ENCODE measurements at places on chromosomes 4 and X.

DNA sequence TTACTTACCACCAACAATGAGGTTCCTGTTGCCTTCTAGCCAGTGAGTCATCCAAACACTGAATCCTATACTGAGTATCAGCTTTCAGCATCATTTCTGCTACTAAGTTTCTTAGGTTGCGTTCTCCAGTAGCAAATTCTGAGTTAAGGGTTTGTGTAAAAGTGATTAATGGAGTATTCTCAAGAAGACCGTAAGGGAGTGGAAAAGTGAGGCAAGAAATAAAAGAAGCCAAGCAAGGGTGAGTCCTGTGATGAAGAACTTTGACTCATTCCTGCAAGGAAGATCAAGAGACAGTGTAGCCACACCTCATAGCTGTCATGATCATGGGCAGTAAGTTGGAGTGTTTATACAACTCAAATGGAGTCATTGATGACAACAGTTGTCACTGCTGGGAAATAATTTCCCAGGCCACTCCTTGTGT lies 446.2 kb downstream of the RAPGEF2 start:
- DNase-seq = no peak

- no peak for DNase-seq
Observed at GRCh38 chr4:42293967-42294813, 103.1 kb upstream of the SHISA3 start.

DNA sequence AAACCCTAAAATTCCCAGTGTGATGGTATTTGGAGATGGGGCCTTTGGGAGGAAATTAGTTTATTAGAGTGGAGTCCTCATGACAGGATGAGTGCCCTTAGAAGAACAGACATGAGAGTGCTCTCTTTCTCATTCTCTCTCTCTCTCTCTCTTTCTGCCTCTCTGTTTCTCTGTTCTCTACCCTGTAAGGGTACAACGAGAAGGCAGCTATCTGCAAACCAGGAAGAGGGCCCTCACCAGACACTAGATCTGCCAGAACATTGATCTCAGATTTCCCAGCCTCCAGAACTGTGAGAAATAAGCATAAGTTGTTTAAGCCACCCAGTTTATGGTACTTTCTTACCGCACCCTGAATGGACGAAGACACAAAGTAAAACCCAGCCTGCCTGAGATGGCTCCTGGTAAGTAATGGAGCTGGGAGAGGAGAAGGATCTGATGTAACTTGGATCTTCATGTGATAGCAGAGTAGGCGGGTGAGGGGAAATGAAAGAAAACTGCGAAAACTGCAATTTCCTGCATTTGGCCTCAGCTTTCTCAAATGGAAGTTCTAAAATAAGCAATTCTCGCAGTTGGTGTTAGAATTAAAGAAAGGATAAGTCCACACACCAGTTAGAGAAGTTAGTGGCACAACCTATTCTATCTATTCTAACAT lies 8.7 kb upstream of the CDS1 start:
- no peak for DNase-seq

- no peak for DNase-seq
Observed at GRCh38 chr4:62627671-62628070, 1427.5 kb downstream of the ADGRL3 start.

DNA sequence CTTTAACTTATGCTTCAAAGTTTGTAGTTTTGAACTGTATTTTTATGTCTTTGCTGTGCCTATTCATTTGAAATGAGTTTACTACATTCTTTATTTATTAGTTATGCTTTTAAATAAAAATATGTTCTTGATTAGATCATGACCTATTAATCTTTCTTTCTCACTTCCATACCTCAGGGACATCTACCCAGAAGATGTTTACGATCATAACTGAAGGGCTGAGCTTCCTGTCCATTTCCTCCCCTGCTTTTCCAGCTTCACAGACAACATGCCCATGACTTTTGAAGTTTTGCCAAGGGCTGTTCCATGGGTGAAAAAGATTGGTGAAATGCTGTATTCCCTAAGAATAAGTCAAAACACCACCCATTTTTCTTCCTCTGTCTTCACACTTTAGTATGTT lies 99.7 kb upstream of the DDIT4L start:
- no peak for DNase-seq

DNA sequence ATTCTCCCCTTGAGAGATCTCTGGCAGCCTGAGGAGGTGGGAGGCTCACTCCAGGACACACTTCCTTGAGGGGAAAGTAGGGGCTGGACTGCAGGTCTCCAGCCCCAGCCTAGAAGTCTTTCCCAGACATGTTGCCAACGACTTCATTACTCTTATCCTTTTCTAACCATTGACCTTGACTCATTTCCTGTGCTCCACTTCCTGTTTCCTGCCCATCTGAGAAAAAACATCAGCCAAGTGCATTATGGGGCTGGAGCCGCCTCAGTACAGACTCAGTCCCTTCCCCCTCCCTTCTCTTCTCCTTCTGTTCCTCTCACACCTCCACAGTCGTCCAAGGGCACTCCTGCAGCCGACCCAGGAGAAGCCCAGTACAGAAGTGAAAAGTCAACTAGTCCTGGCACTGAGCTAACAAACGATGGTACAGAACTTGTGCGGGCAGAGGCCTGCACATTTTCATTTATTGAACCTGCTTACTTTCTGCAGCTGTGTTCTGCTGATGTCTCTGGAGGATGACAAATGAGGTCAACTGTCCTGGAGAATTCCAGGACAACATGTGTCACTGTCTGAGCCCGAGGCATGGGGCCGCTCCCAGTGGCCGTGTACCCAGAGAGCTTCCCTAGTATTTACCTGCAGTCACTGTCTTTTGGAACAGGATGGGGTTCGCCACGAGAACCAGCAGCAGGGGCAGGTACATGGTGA lies 20.1 kb downstream of the GPR143 start:
- no peak for DNase-seq

DNA sequence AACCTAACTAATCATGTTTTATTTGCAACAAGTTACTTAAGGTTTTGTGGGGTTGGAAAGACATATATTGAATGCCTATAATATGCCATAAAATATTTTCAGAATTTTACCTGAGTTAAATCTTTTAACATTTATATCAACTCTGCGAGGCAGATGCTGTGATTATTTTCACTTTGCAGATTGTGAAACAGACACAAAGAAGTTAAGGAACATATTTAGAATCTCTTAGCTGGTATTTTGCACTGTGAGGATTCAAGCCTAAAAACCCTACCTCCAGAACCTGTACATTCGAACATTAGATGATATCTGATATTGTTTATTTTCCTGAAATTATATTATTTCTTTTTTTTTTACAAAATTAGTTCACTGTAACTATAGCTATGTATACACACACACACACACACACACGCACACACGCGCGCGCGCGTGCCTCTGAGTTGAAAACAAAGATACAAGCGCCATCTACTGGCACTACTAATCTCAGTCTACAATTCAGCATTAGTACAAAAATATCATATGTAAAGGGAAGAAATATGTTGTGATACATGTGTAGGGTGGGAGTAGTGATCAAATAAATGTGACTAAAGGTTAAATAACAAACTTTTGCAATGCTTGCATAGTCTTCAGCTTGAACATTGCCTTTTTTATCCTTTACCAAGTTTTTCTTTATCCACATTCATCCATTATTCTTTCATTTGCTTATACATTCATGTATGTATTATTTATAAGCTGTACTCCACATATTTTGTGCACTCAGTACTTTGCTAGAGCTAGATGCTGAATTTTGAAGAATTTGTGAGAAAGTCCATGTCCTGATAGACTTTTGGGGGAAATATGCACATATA lies 61.5 kb downstream of the ANXA10 start:
- peak; percentile 39 for DNase-seq

GRCh38 chrX:3379111-3379510 lies 32.7 kb upstream of the MXRA5 start:
- DNase-seq = no peak

DNA sequence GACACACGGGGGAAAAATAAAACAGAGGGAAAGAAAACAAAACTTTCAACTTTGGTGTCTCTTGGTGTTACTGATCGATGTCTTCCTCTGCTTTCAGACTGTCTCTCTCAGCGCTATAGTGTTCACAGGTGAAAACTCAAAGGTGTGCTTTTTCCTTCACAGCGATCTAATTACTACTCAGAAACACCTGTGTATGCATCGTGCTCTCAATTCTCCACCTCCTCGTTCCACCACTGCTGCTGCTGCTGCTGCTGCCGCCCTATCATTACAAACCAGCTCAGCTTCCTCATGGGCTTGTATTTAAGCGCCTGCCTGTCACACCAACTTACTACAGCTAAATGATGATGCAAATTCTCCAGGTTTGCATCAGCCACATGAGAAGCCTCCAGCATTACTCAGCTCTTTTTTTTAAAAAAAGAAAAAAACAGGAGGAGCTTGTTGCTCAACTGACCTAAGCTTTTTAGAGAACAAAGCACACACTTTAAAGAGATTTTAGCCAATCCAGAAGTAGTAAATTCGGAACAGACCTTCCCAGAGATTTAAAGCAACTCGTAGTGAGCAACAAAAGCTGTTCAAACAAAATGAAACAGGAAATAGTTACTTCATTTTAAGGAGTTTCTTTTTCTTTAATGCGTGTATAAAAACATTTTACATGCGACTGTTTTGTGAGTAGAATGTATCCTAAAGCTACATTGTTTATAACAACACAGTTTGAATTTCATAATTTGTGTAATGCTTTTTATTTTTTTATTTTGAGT lies at the start of gene SLC7A11:
TSS of gene SLC7A11 (minus strand) at position 274 of the 758 bp plus-strand sequence. CDS start 280 bp downstream, outside the sequence.
- no peak for DNase-seq

- no peak for DNase-seq
Observed at GRCh38 chr4:122246551-122246950, 94.4 kb downstream of the BLTP1 start.

DNA sequence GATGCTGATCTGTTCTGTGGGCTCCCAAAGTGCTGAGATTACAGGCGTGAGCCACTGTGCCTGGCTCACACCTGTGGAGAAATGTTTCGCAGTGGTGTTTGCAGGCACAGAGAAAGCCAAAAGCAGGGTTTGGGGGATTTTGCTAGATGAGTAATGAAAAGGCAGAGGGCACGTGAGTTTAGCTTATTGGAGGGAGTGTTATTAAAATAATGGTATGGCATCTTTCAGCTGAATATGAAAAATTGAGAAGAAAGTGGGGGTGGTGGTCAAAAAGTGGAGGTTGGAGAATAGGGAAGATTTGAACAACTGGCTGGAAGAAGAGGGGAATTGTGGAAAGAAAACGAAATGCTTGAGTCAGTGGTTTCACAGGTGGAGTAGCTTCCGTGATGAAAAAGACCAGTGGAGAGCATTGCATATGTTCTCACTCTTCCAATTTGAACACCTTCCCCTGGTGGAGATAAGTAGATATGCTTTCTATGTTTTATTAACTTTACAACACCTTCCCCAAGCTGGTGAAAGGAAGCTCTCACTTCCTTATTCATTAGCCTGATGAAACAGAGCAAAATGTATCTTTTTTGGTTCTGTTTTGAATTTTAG lies 1.1 kb upstream of the CHST7 start:
- DNase-seq = no peak
